Sigmoid colon (tissue), 7 donors: ENCODE measurements at places on chromosomes 1 and 21. TPM values are rescaled to one million over a fixed set of nuclear protein-coding genes. Genes with fewer than 3 reads are reported as not detected.

Gene LRRC53
- total RNA-seq: not detected

GRCh38 chr1:48678710-48679505 is 97.8 kb downstream of the BEND5 start:
- H3K27ac ChIP-seq: no peak overlapping the region
- no peaks in the 10 kb centered on the region for H3K27me3 ChIP-seq
- DNase-seq: no peak
- no peaks in the 10 kb centered on the region for H3K36me3 ChIP-seq
- no peaks in the 10 kb centered on the region for H3K4me1 ChIP-seq
- no peak overlapping the region for H3K4me3 ChIP-seq

DNA sequence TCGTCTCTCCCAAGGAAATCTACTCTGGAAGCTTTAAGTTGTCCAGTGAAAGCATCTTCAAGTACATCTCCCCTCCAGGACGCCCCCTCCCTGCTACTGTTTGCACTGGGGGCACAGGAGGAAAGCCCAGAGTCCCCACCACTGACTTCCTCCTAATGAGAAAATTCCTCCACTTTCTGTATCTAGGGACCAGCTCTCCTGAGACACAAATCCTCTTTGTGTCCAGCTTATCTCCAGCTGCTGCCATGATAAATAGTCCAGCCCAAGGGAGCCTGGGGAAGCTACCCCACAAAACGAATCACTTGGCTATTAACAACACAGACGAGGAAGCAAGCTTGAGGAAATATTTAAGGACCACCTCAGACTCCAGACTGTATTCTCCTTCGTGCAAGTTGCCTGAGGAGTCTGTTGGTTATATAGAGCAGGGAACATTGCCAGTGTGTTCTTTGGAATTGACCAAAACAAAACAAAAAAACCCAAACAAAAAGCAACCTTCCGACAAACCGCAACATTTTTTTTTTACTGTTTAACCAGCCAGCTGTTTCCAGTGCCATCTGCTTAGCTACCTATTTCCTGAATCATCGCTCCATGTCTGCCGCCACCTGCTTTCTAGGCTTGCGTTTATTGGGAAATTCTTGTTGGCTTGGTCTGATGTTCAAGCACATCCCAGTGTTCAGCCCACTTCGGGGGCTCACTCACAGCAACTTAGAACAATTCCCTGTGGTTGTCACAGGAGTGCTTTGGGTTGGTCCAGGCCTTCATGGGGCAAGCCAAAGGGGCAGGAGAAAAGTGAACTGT is 7.7 kb downstream of the C1orf226 start:
- H3K27ac ChIP-seq: no peak overlapping the region
- no peaks in the 10 kb centered on the region for H3K27me3 ChIP-seq
- DNase-seq: no peak
- H3K4me1 ChIP-seq: no peaks in the 10 kb centered on the region
- H3K4me3 ChIP-seq: no peak overlapping the region

Gene RPTN
- total RNA-seq: not detected

DNA sequence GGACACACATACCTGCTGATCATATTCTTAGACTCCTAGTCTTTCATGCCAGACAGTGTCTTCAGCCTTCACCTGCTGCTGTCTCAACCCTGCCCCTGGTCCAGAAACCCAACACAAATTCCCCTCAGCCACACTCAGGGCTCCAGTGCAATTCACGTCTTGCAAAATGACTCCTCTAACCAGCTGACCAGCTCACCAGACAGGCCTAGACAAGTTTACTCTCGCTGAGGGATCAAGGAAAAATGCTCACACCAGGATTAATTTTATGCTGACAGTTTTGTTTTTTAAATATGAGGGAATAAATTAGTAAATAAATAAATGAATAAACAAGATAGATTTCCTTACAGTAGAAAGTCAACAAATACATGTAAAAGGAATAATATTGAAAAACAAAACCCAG is 28.5 kb downstream of the CCDC185 start:
- no peak for DNase-seq
- H3K27ac ChIP-seq: no peak overlapping the region
- peaks cover 8% of the 10 kb centered on the region for H3K4me1 ChIP-seq
- H3K4me3 ChIP-seq: no peak overlapping the region
- H3K27me3 ChIP-seq: no peaks in the 10 kb centered on the region
- H3K36me3 ChIP-seq: no peaks in the 10 kb centered on the region

DNA sequence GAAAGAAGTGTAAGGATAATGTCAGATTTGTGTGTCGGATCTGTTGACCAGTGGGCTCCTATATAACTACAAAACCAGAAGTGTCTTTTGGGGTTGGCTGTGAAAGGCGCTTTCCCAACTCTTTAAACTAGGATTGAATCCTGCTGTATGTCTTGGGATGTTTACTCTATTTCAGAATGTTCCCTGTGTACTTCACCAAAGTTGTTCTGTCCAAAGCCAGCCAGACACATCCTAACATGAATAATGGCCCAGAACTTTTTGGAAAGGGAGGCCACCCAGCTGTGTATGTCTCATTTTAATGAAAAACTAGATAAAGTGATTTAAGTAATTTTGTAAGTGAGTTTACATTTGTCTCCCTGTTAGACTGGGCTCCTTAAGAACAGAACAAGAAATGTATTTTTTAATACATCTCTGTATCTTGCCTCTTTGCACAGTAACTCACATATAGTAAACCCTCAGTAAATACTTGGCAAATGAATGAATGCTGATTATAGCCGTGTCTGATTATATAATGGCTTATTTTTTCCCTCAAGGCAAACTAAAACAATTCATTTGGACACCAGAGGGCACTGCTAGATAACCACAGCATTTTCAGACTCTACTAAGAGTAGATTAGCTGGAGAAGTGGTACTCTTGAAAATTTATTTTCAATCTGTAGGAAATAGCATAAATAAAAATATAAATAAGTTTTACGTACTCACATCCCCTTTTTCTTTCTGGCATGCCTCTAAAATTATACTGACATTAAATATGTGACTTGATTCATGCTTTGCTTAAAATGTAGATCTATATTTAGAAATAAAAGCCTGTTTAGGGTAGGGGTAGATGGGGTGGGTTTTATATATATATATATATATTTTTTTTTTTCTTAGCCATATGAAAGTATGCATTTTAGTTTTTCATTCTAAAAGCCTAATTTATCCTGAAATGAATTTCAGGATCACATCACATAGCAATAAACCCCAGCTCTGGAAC is 23.8 kb downstream of the TSEN15 start:
- peak; percentile 82 for DNase-seq
- H3K4me1 ChIP-seq: no peaks in the 10 kb centered on the region
- peak overlapping the region; percentile 15 for H3K27ac ChIP-seq
- no peak overlapping the region for H3K4me3 ChIP-seq

Gene DPYD
- total RNA-seq: 54.3 TPM
